ENCODE measurements at places on chromosomes 1 and 21.
A peak's percentile ranks its signal among the peaks of the same experiment; 100 is the strongest.

GRCh38 chr1:22289307-22289995, 146.6 kb upstream of the WNT4 start:
- no peak for DNase-seq

- DNase-seq = no peak
These were observed 83.4 kb downstream of the DMRTB1 start for GRCh38 chr1:53542551-53542950.

DNA sequence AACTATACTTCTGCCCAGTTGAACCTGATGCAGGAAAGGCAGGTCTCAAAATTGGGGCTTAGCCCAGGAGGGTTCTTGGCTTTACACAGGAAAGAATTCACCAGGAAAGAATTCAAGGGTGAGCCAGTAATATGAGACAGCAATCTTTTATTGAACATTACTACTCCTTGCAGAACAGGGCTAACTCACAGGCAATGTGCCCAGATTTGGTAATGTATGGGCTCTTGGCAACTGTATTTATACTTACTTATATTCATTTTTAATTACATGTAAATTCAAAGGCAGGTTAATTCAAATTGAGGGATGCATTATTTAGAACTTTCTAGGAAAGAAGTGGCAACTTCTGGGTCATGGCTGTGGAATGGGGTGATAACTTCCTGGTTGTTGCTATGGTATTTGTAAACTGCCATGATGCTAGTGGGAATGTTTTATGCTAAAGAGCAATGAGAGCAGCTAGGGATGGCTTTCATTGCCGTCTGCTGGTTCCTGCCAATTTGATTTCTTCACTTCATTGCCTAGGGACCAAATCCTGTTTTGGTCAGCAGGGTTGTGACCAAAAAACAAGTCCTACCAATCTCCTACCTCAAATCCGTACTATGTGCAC, 107.5 kb downstream of the CHRM3 start:
- no peak for DNase-seq

GRCh38 chr1:226674892-226675714, 64.0 kb downstream of the ITPKB start:
- DNase-seq = peak; percentile 79

GRCh38 chr1:6873298-6874015, 88.2 kb downstream of the CAMTA1 start:
- DNase-seq = no peak

- DNase-seq = no peak
These were observed 25.6 kb downstream of the SAMSN1 start for GRCh38 chr21:14520535-14520934.

DNA sequence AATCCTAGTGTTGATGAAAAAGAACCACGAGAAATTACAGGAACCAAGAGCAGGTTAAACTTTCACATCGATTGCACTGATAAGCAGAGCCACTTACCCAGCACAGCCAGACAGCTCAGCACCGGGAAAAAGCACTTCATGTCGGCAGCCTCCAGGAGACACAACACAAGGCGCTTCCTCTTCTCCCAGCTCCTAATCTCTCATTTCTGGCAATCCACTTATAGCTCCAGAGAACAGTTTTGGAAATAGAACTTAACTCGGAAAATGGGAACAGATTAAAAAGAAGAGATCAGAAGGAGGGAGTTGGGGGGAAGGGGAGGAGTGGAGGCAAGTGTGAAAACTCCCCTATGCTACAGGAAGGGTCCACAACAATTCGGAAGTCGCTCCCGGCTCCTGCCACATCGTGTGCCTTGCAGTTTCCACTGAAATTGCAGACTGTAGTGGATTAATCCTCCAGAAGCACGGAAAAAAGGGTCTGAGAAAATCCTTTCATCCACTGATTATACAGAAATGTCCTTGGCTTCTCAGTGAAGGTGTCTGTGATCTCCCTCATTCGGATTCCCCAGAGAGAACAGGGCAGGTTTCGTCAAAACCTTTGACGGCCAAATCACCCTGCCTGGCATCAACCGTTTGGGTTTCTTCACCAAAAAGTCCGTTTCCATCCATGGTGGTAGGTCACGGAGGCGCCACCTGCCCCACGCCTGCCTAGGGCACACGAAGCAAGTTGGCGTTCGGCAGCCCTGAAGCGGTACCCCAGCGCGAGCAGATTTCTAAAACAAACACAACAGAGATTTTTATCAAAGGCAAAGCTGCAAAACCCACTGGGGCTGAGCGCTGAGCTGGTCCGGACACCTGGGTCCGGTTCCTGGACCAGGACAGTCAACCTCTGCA, 1.1 kb downstream of the IGSF3 start:
- DNase-seq = no peak

DNA sequence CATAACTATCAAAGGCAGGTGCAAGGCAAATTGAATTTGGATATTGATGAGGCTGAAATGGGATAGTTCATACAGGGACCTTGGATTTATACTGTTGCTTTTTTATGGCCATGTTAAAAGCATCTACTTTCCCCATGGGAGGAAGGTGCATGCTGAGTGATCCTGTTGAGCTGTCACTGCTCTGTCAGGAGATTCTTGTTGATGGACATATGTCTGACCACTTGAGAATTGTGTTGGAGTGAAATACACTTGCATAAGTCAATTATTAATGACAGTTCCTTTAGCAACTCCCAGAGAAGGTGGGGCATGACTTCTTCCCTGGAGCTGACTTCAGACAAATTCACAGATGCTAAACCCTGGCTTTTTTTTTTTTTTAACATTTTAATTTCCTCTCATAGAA, 58.4 kb upstream of the DYNLT5 start:
- DNase-seq = no peak

DNA sequence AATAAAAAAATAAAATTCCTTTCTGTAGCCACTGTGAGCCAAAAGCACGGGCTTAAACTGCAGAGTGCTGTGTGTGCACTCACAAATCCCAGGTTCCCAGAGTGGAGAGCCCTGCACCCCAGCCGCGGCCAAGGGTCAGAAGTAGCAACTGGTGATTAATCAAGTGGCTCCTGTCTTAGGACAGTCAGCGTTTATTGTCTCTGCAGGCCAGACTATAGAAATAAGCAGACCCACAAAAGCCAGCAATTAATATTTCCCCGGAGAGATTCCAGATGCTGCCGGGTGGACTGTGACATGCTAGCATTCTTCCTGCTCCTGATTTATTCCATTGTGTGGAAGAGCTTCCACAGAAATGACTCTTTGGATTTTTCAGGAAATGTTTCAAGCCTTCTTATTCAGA, 412.2 kb downstream of the KIF26B start:
- no peak for DNase-seq

GRCh38 chr1:74650561-74650960, 23.0 kb downstream of the ERICH3 start:
- no peak for DNase-seq

- DNase-seq = no peak
These were observed 6.5 kb downstream of the ZNF672 start for GRCh38 chr1:248844526-248844925.

GRCh38 chr1:66641891-66642473, 108.0 kb downstream of the SGIP1 start:
- DNase-seq = no peak

GRCh38 chr1:150612014-150612345, 17.4 kb downstream of the ENSA start:
- DNase-seq = no peak

GRCh38 chr21:41967708-41968107, 13.9 kb upstream of the C2CD2 start:
- DNase-seq = no peak

DNA sequence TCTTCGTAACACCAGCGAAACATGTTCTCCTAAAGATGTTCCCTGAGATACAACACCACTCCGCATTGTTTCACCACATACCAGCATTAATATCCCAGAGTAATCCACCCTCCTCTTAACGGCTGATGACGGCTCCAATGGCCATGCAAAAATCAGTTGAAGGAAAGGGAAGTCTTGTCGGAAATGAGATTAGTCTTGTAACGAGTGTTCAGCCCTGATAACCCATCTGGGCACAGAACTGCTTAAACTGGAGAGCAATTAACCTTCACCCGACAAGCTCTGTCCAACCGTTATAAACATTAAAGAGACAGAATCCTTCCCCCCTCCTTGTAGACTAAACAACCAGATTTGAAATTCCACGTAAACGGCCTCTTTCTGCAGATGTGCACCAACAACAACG, 21.9 kb downstream of the ERG start:
- no peak for DNase-seq

DNA sequence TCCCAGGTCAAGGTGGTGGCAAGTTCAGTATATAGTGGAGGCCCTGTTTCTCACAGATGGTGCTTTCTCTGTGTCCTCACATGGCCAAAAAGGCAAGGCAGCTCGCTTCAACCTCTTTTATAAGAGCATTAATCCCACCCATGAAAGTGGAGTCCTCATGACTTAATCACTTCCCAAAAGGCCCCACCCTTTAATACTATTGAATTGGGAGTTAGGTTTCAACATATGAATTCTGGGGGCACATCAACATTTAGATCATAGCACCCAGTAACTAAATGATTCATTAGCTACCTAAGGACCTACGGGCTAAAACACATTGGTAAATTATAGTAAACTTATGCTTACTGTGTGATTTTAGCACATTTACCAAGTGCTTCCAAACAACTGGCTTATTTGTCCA, 317.9 kb downstream of the LTN1 start:
- no peak for DNase-seq

GRCh38 chr1:156198831-156199349, 5.0 kb downstream of the SLC25A44 start:
- DNase-seq = peak; percentile 16

DNA sequence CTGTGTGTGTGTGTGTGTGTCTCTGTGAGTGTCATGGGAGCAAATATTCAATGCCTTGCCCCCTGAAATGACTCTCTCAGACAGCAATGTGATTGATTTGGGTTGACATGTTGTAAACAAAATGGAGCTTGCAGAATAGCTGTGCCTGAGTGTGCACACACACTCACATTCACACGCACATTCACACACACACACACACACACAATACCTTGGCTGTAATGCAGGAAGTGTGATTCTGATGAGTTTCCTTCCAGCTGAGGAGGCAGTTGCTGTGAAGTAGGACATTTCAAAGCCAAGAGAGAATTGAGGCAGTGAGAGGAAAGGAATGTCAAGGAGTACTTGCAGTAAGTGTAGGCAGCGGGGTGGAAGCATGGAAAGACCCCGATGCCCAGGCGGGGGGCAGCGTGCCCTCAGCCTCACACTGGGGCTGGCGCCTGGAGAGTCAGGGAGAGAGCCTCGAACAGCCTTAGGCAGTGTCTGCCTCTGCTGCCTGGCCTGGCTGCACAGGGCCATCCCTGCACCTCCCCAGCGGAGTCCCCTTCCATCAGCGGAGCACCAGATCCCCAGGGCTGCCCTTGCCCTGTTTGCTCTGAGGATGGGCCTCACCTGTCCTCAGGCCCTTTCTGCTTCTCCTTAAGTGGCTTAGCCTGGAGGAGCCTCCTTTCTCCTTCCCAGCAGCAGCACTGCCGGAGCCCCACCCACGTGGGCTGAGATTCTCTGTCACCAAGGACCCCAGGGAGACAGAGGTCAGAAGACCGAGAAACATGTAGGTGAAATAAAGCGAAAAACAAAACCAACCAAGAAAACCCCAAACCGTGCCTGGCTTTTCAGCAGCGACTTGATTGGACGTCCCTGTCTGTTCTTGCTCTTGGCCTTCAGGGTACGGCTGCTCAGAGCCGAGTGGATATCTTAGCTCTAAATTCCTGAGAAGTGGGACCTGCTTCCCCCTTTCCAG, 9.2 kb downstream of the VASH2 start:
- DNase-seq = no peak

GRCh38 chr21:20253261-20253660, 744.9 kb upstream of the NCAM2 start:
- DNase-seq = no peak

DNA sequence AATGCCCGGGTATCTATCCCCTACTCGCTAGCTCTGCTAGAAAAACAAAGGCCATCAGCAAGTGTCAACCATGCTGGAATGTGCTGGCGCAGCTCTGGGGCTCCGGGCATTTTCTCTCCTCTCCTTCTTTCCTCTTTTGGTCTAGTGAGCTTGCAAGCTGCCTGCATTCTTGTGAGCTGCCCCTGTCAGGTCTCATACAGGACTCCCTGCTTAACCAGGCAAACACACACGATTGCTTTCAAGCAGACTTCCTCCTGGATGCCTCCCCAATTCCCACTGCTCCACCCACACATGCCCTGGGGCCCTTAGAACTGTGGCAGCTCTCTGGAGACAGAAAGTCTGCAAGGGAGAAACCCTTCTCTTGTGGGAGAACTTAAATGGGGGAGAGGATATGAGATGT, 35.7 kb upstream of the SUCO start:
- DNase-seq = no peak

DNA sequence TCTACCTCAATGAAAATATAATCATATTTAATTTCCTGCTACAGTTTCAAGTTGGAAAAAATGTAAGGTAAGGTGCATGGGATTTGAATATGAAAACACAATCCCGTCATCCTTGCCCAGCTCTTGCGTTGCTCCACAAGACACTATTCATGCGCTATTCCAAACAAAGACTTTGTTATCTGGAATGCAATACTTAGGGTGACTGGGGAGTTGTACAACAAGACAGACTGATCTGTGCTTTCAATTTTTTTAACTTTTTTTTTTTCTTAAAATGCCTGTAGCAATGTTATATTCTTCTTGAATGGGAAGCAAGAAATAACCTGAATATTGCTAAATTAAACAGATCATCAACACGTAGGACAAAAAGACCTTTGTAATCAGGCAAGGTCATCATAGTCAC, 1077.2 kb downstream of the TTLL7 start:
- no peak for DNase-seq

GRCh38 chr21:46561445-46562090, 43.3 kb downstream of the S100B start:
- no peak for DNase-seq

DNA sequence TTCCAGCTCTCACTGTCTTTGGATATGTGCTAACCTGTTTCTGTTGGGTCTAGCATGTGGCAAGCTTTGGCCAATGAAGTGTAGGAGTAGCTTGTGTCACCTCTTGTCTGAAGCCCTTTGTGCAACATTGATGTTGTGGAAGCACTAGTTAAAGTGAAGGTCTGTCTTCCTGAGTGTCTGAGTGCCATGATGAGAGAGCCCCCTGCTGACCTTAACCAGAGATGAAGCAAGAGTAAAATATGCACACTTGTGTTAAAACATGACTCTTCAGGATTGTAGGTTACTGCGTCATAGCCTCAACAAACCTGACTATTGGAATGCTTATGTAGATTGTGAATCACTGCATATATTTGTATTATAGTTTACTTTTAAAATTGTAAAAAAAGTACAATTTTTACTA, 103.7 kb downstream of the NCAM2 start:
- DNase-seq = no peak

DNA sequence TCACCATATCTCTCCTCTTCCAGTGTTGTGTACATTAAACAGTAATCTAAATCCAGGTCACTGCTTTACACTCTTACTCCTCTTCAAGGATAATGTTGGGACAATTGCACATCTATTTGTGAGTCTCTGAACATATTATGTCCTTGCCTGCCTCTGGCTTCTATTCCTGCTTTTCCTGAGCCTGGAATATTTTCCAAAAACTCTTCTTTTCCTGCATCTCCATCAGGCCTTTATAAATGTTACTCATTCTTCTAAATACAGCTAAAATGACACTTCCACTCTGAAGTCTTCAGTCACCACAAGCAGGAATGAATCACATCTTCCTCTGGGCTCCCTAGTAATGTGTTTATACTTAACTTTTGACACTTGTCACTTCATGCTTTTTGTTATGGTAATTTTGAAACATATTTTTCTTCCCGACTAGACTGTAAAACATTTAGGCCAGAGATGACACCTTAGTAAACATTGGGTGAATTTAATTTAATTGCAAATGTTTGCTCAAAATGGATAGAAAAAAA, 396.0 kb downstream of the LRRIQ3 start:
- DNase-seq = no peak

All from CD4-positive, alpha-beta T cell treated with Interleukin-2 at 100 ng/mL for 4 hours (primary cell).